Forelimb muscle (tissue), 1 donor: ENCODE measurements at places on chromosomes 5 and 9.

DNA sequence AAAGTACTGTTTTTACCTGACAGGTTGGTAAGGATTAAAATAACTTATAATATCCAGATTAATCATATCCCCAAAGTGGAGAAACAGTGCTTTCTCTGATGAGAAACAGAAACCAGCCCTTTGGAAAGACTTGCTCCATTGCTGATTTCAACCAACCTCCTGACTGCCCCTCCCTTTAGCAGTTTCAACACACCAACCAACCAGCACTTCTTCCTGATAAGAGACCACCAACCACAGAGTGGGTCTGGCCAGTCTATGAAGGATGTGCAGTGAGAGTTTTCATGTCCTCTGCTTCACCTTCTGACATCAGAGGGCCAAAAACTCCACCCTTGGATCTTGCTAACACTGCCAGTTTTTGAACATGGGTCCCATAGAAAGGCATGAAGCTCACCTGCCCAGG is 28.1 kb downstream of the RIGI start:
- DNase-seq: no peak

DNA sequence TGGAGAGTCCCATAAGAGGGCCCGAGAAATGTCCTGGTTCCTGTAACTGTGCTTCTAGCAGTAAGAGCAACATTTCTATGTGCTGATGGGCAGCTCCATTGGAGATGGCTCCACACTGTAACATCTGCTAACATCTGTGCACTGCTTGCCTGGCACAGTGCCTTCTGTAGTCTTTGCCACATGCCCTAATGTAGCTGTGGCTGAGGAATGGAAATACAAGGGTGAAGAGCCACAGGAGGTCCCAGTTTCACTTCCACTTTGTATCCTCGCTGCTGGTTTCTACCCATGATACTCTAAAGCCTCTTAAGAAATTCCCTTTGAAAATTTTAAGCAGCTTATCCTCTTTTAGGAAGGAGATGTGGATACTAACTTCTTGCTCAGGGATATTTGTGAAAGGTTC is 97.4 kb downstream of the HOMER1 start:
- DNase-seq: no peak

DNA sequence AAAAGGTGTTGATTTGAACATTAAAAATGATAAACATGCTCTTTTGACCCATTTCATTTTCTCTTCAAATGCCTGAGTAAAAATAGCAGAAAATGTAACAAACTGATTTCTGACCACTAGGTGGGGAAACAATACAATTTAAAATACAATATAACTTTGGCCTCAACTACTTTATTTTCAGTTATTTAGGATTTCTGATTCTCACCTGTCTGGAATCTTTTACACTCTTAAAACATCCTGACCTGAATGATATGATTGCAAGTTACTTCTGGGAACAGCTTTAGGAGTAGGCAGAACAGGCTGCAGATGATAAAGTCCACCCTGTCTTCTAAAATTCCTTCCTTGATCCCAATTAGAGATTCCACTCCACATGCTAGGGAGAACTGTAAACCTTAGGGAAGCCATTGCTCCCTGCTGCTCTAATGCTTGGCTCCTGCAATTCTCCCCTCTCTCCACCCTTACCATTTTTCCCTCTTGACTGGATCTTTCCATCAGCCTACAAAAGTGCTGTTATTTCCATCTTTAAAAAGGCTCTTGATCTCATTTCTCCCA is 70.3 kb downstream of the FYB1 start:
- peak; percentile 24 for DNase-seq

DNA sequence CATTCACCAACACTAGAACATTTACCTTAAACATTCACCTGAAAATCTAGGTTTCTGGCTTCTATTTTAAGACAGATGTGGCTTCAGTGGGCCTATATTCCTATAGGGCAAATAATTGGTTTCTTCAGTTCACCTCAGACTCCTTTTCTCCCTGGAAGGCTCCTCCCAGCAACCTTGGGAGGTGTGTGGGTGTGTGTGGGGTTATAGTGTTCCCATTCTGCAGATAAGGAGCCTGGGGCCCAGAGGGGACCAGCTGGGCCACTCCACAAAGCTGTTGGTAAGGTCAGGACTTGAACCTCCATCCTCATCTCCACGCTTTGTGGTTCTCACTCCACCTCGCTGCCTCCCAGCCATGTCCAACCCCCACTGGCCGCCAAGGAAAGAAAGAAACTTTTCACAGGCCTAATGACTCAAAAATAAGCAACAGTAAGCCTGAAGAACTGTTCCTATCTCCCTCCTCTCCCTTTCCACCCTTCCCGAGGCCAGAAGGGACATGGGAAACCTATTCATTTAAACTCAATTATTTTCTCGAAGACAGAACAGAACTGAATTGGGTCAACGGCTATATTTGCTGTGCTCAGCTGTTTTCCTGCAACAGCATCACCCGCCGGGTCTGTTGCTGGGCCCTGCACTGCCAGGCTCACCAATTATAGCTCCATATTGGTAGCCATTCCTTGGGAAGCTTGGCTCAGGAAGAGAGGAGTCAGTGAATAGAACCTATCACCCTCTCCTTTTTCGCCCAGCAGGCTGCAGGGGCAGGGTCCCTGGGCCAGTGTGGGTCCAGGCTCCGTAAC is 78.5 kb downstream of the DAB2IP start:
- DNase-seq: no peak

GRCh38 chr5:82358457-82358856 is 80.3 kb upstream of the RPS23 start:
- no peak for DNase-seq

DNA sequence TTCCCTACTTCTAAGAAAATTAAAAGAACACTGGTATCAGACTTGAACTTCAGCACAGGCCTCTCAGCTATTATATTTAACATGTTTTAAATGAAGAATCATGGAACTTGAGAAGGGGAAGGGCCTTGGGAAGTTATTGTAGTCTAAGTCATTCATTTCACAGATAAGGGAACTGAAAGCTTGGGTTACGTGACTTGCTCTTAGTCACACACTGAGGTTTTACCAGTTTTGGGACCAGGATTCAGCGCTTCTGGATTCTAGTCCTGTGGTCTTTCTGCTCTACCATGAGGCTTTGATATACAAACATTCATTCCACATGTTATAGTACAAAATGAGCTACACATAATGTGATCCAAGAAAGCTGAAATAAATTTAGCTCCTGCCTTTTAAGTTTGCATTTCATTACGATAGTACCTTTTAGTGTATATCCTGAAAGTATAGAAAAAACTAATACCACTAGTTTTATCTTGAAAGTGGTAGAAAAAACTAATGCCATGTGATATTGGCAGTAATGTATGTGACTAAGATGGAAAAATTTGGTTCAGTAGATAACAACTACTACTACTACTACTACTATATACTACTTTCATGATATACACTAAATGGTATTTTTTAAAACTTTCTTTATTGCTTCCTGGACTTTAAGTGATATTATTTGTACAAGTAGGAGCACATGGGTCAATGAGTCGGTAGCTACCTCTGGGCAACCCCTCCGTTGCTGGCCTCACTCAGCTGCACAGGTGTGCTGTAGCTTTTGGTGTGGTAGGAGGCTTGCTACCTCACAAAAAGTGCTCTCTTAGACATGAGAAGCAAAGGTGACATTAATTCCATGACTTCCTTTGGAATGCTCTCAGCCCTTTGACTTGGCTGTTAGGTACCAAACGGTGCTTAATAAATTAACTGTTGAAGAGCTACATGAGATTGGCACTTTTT is 40.7 kb downstream of the F2RL2 start:
- DNase-seq: no peak

DNA sequence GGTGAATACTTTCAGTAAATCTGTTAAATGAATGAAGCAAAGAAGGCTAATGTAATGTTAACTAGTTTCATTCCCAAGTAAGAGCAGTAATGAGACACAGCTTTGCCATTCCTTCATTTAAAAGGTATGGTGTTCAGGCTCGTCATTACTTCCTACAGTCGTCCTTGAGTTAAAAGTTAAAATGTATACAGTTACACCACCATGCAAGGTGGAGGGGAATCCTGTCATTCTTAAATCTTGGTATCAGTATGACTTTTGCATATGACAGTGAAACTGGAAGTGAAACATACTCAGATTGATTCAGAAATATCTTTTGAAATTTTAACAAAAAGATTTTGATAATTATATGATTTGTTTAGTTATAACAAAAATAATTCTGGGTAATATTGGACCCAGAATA is 25.9 kb downstream of the MTRR start:
- no peak for DNase-seq

GRCh38 chr5:41465493-41466171 is 44.8 kb downstream of the PLCXD3 start:
- DNase-seq: no peak

DNA sequence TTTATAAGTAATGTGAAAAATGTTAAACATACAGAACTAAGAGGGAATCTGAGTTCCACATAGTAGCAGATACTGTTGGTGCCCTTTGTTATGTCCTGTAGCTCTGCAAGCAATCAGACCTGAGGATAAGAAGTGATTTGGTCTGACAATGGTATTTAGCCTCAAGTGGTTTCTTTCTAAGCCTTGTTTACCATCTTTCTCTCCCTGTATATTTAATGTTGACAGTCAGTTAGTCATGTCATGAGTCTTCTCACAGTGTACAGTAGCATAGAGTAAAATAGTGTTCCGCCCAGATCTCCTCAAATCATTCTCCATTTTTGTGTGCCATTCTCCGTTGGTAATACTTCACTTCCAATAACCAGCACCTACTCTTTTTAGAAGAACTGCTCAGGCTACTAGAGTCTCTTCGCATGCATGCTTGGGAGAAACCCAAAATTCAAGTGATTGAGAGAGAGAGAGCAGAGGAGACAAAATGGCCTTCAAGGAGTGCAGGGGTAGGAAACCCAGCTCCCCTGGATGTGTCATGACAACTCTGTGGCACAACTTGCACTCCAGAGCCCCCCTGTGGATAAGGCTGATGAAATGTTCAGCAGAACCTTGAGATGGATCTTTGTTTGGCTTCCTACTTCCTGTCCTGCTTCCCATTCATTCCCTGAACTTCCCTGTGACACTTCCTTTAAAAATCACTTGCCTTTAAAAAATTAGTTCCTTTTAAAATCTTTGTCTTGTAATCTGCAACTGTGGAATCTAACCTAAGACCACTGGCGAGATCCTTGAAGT is 129.2 kb upstream of the FST start:
- DNase-seq: no peak

DNA sequence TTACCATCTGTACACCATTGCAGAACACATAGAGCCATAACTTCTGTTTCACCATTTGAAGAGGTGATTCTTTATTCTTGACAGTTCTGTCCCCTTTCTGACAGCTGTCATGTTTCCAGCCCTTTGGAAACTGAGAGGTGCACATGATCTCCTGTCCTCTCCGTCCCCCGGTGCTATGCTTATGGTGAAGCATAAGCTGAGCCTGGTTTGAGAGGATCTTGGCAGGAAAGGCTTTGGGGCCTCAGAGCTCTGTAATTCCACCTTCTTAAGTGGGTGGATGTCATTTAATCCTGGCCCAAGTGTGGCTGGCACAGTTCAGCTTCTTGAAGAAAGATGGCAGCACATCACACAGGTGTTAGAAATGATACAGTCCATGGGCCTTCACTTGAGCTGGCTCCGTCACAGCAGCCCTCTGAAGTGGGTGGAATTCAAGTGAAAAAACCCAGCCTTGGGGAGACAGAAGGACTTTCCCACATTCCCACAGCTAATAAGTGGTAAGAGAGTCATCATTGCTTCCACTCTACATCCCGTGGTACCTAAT is 30.7 kb upstream of the GRPEL2 start:
- DNase-seq: no peak

DNA sequence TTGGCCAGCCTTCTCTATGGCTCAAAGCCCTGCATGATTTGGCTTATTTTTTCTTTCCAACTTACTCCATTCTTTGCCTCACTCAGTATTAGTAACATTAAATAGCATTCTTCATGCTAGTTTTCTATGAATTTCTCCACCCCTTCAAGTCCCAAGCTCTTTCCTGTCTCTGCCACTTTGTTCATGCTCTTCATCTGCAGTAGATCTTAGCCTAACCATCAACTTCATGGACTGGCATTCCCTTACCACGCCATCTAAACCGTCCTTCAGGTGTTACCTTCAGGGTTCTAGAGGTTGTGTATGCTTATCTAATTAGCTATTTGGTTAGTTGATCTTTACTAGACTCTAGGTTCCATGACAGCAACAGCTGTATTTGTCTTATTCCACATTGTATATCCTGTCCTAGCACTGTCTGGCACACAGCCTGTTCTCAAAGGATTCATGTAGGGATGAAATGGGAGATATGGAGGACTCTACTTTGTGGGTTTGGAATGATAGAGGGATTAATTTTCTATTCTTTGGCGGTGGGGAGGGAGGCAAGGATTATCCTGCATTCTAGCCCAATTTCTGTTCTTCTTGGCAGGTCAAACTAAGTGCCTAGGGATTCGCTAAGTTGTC is 26.4 kb downstream of the TMEM167A start:
- no peak for DNase-seq

DNA sequence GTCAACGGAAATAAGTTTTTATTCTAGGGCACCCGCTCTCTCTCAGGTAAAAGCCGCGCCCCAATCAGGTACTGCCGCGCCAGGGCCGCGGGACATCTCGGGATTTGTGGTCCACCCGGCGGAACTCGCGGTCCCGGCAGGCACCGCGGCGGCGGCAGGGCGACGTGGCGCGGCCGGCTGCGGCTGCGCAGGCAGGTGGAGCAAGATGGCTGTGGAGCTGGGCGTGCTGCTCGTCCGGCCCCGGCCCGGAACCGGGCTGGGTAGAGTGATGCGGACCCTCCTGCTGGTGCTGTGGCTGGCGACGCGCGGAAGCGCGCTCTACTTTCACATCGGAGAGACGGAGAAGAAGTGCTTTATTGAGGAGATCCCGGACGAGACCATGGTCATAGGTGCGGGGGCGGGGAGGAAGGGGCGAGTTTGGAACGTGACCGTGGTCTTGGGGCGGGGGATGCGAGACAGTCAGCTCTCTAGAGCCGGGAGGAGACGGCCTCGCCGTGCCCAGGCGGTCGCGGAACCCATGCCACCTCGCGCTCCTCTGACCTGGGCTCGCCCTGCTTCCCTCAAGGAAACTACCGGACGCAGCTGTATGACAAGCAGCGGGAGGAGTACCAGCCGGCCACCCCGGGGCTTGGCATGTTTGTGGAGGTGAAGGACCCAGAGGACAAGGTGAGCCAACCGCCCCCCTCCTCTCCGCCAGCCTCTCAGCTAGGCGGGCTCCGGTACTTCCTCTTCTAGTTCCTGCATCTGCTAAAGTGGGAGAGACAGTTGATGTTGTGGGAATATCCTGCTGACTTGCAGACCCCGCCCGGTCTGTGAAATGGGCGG is at the start of gene TMED9:
Gene TMED9, plus strand, starts transcription at position 194 of the 825 bp plus-strand sequence. Its CDS starts 12 bp downstream, at position 206.
- peak; percentile 60 for DNase-seq
